ENCODE measurements at places on chromosomes 5 and 9. TPM values are rescaled to one million over a fixed set of nuclear protein-coding genes. Genes with fewer than 3 reads are reported as not detected.

DNA sequence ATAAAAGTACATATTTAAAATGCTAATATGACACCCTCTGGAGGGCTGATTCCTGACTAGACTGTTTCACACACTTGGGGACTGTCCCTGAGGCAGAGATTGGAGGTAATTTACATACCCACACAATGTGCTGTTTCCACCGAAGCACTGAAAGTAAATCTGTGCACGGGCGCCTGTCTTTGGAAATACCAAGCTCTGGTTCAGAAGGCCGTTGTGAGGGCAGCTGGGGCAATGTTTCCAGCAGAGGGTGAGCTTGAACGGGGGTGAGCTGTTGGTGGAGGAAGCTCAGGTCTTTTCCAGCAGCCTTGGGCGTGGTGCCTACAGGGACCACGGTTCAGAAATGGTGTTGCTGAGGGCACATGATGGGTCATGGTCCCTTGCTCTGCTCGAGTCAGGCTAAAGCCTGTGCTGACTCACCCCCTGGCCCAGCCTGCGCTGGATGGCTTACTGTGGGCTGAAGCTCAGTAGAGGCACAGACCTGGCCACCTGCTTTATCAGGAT lies 25.8 kb upstream of the HMCN2 start:
- no peaks in the 10 kb centered on the region for H3K36me3 ChIP-seq
- peak; percentile 78 for DNase-seq
- no peaks in the 10 kb centered on the region for H3K27me3 ChIP-seq

- DNase-seq: no peak
- H3K36me3 ChIP-seq: no peaks in the 10 kb centered on the region
- H3K4me3 ChIP-seq: no peak overlapping the region
- no peaks in the 10 kb centered on the region for H3K27me3 ChIP-seq
- H3K27ac ChIP-seq: no peak overlapping the region
Observed at GRCh38 chr9:103839197-103839596, 254.9 kb upstream of the SMC2 start.

- no peaks in the 10 kb centered on the region for H3K4me1 ChIP-seq
- no peak overlapping the region for H3K4me3 ChIP-seq
- no peaks in the 10 kb centered on the region for H3K27me3 ChIP-seq
- DNase-seq: no peak
Observed at GRCh38 chr9:76595645-76596044, 136.7 kb downstream of the GCNT1 start.

- H3K4me1 ChIP-seq: peaks cover 100% of the 10 kb centered on the region
- H3K36me3 ChIP-seq: no peaks in the 10 kb centered on the region
- H3K27me3 ChIP-seq: no peaks in the 10 kb centered on the region
- H3K4me3 ChIP-seq: no peak overlapping the region
Observed at GRCh38 chr9:131704141-131704983, 35.5 kb downstream of the RAPGEF1 start.

DNA sequence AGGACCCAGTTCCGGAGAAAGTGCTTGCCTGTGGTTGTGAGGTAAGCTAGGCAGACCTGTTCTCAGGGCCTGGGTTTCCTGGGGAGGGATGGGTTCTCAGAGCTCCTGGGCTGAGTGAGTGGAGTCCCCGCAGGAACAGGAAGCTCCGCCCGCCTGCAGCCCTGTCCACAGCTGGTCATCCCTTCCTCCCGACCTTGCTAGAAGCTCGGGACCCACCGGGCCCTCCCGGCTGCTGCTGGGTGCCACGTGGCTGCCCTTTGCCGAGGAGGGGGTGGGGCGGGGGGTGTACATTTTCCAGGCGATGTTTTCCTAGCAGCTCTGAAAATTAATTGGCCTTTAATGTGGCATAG lies 198.1 kb downstream of the C9orf50 start:
- H3K4me3 ChIP-seq: no peak overlapping the region
- H3K27me3 ChIP-seq: no peaks in the 10 kb centered on the region
- DNase-seq: peak; percentile 88

Gene STK32A
- total RNA-seq: 1.7 TPM

Gene NR6A1
- 1.8 TPM for total RNA-seq

DNA sequence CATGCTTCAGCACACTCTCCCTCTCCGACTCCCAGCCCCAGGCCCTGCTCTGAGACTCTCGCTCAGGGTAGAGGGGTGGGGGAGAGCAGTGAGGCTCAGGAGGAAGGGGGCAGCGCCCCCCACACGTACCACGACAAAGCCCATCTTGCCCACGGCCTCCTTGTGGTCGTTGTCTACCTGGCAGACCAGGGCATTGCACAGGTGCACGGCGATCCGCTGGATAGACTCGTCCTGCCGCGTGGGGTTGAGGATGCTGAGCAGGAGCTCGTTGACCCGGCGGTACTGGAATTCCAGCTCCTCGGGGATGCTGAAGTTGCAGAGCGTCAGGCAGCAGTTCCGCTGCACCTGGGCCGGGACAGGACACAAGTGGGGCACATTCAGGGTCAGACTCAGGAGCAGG lies 18.5 kb upstream of the ZDHHC12 start:
- H3K27ac ChIP-seq: no peak overlapping the region
- H3K27me3 ChIP-seq: no peaks in the 10 kb centered on the region
- no peak overlapping the region for H3K4me3 ChIP-seq
- DNase-seq: no peak
- H3K36me3 ChIP-seq: peaks cover 73% of the 10 kb centered on the region
- H3K4me1 ChIP-seq: no peaks in the 10 kb centered on the region

Gene LCN6
- 6.1 TPM for total RNA-seq

DNA sequence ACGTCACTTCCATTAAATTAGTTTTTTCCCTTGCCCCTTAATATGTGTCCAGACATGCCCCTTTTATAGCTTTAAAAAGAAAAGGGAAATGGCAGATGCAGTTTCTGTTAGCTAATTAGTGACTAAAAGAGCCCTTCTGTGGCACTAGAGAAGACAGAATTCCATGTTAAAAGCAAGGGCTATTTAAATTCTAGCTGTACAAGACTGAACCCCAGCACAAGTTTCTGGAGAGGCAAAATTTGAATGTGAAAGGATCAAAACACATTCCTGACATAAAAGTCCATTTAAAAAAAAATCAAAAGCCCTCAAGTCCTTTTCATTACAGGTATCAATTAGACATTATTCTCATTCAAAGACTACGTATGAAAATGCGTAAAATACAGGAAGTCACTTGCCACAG lies 78.7 kb downstream of the HAPLN1 start:
- no peaks in the 10 kb centered on the region for H3K4me1 ChIP-seq
- H3K36me3 ChIP-seq: no peaks in the 10 kb centered on the region
- no peak overlapping the region for H3K27ac ChIP-seq
- H3K27me3 ChIP-seq: no peaks in the 10 kb centered on the region
- no peak for DNase-seq

DNA sequence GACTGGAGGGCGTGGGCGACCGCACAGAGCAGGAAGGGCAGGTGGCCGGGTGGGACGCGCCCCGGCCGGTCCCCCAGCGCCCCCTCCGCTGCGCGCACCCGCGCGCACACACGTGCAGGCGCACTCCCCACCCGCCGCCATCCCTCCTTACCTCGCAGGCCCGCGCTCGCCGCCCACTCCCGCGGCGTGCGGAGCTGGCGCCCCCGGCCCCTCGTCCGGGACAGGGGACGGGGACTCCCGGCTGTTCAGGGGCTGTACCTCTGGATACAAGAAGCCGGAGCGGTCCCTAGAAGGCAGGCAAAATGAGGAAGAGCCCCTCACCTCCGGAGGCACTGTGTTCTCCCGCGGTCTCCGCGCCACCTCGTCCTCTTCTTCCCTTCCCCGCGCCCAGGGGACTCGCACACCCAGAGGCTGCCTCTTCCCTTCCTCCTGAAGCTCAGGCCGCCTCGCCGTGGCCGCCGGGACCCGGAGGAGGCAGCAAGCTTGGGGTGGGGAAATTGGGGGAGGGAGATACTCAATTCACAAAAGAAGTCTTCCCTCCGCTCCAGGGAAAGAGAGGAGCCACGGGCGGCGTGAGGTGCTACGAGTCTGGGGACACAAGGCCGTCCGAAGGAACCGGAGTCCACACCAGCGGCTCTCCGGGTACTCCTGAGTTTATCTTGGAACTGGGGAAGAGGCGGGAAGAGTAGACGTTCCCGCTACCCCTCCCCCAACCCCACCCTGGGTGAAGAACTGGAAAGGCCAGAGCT lies 1.4 kb upstream of the GABRB2 start:
- H3K27ac ChIP-seq: no peak overlapping the region
- DNase-seq: peak; percentile 67
- peaks cover 3% of the 10 kb centered on the region for H3K4me1 ChIP-seq
- H3K27me3 ChIP-seq: peaks cover 26% of the 10 kb centered on the region
- no peaks in the 10 kb centered on the region for H3K36me3 ChIP-seq
- H3K4me3 ChIP-seq: peak overlapping the region; percentile 44

DNA sequence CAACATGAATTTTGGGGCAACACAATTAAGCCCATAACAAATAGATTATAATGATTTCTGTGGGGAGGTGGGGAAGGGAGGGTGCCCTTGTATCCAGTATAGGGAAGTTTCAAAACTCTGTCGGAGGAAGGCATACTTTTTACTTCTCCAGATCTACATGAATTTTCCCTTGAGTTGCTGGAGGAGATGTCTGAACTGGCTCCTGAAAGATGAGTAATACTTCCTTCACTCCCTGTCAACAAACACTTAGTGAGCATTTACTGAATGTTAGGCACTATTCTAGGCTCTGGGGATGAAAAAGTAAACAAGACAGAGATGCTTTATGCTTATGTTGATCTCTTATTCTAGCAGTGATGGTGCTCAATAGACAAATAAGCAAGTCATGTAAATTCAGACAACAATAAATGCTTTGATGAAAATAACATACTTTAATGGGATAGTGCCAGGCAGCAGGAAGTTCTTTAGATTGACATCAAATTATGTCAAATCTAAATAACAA lies 197.9 kb upstream of the ANKH start:
- no peaks in the 10 kb centered on the region for H3K36me3 ChIP-seq
- H3K27ac ChIP-seq: no peak overlapping the region
- DNase-seq: no peak
- H3K4me3 ChIP-seq: no peak overlapping the region
- H3K4me1 ChIP-seq: no peaks in the 10 kb centered on the region

Gene BAAT
- total RNA-seq: 0.15 TPM

DNA sequence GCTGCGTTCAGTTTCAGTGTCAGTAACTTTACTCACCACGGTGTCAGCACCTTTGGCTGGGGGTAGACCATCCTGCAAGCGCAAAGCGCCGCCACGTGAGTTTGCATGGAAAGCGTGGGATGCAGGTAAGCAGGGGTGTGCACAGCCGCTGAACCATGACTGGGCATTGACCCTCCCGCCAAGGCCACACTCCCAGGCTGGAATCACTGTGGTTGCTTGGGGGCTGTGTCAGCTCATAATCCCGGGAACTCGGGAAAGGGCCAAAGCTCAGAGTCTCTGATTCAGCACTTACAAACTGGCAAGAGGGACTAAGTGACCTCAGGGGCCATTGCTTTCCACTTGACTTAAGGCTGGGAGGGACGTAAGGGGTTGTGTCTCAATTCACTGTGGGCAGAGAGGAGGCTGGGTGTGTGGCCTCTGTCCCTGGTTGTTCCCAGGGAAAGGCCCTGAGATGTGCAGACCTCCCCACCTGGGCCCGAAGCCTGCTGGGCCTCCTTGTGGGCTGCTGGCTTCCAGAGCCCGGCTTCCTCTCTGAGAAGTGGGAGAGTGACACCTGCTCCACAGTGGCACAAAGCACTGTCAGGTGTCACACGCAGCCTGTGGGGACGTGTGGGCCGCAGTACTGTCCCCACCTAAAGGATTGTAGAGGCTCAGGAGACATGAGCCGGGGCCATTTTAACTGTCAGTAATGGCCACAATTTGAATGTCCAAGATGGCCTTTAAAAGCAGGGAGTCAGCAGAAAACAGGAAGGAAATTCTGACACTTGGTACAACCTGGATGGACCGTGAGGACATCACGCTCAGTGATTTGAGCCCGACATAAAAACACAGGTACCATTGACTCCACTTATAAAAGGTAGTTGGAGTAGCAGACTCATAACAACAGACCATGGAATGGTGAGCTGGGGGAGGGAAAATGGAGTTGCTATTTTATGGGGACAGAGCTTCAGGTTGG lies 16.7 kb downstream of the ABO start:
- DNase-seq: no peak
- H3K4me1 ChIP-seq: no peaks in the 10 kb centered on the region
- H3K27me3 ChIP-seq: no peaks in the 10 kb centered on the region
- H3K4me3 ChIP-seq: no peak overlapping the region
- no peak overlapping the region for H3K27ac ChIP-seq

- H3K27me3 ChIP-seq: no peaks in the 10 kb centered on the region
- H3K4me1 ChIP-seq: no peaks in the 10 kb centered on the region
- H3K27ac ChIP-seq: no peak overlapping the region
- no peaks in the 10 kb centered on the region for H3K36me3 ChIP-seq
- DNase-seq: no peak
Observed at GRCh38 chr9:7901621-7902020, 102.0 kb upstream of the DMAC1 start.

Gene ZFP2
- 2.2 TPM for total RNA-seq

Gene RNF180
- total RNA-seq: 14.9 TPM

Gene RGS7BP
- 2.0 TPM for total RNA-seq

GRCh38 chr9:35627575-35627974 lies 9.4 kb upstream of the CD72 start:
- H3K4me3 ChIP-seq: no peak overlapping the region
- no peak for DNase-seq
- no peaks in the 10 kb centered on the region for H3K4me1 ChIP-seq
- H3K27me3 ChIP-seq: no peaks in the 10 kb centered on the region

GRCh38 chr5:88130211-88130815 lies 138.3 kb downstream of the TMEM161B start:
- H3K4me3 ChIP-seq: no peak overlapping the region
- no peaks in the 10 kb centered on the region for H3K4me1 ChIP-seq
- no peak for DNase-seq
- H3K27ac ChIP-seq: no peak overlapping the region
- peaks cover 7% of the 10 kb centered on the region for H3K27me3 ChIP-seq

DNA sequence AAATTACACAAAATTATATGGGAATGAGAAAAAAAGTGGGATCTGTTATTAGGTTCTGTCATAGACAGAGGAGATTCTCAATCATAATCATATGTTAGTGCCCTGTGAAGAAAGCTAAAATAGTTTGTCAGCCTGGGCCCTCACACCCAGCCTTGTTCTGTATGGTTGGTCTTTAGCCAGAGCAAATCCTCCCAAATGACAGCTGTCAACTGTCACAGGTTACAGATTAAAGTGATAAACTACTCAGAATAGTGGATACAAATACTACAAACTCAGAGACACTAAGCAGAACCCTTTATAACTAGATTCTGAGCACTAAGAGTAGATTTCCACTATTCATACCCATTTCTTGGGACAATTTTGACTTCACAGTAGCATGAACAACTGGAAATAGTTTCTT lies 405.0 kb upstream of the MEF2C start:
- H3K27me3 ChIP-seq: no peaks in the 10 kb centered on the region
- no peak overlapping the region for H3K4me3 ChIP-seq
- H3K27ac ChIP-seq: no peak overlapping the region
- H3K36me3 ChIP-seq: no peaks in the 10 kb centered on the region
- H3K4me1 ChIP-seq: no peaks in the 10 kb centered on the region
- no peak for DNase-seq

Measured in spleen (tissue), 13 donors.